ENCODE measurements at places on chromosomes 12 and 14. TPM values are rescaled to one million over a fixed set of nuclear protein-coding genes. Genes with fewer than 3 reads are reported as not detected.

Gene ACTN1
- total RNA-seq: 72.9 TPM

Gene ADAMTS20
- 0.21 TPM for total RNA-seq

Gene PIK3C2G
- total RNA-seq: 3.6 TPM

Gene KRT75
- 0.21 TPM for total RNA-seq

Gene LHX5
- total RNA-seq: not detected

Gene FSCB
- 0.10 TPM for total RNA-seq

Gene TMEM179
- total RNA-seq: 0.72 TPM

Gene PLEKHH1
- 4.3 TPM for total RNA-seq

Gene OR9K2
- total RNA-seq: not detected

Gene C12orf54
- total RNA-seq: not detected

Gene PCED1B
- 0.31 TPM for total RNA-seq

Gene APOLD1
- total RNA-seq: 37.6 TPM

Gene TEX52
- not detected for total RNA-seq

Gene MUCL1
- total RNA-seq: not detected

Gene ACVRL1
- 82.7 TPM for total RNA-seq

Gene KRT85
- not detected for total RNA-seq

Gene FOXG1
- total RNA-seq: 0.10 TPM

Gene VCPKMT
- 7.6 TPM for total RNA-seq

All from tongue (tissue), 3 donors.